T-cell (primary cell): ENCODE measurements at places on chromosomes 2 and 18.

- DNase-seq: no peak
These were observed 74.7 kb downstream of the BMPR2 start for GRCh38 chr2:202450785-202451184.

DNA sequence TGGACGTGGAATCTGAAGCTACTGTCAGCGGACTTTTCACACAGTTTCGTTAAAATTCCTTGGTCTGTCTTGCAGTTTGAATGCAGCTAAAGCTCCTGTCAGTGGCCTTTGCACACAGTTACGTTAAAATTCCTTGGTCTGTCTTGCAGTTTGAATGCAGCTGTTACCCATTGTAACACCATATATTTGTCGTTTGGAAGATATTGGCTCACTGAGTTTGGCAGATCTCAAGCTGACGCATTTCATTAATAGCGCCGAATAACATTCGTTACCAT is 1.0 kb downstream of the LIMS1 start:
- DNase-seq: no peak

GRCh38 chr18:56162311-56163265 is 475.8 kb downstream of the TXNL1 start:
- no peak for DNase-seq

DNA sequence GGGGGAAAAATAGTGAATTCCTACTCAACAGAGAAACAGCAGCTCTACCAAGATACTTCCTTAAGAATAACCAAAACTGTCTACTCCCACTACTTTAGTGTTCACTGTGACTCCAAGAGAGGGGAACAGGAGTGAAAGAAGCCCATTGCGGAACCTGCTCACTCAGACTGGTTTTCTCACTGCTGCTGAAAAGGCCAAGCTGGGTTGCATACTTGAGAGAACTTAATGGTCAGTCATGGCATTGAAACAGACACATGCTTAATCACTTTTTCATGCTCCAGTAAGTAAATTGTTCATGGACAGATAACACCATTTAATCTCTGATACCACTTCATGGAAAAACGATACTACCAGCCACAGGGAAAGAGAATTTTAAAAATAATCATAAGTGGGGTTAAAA is 35.7 kb upstream of the SLC8A1 start:
- DNase-seq: no peak

- no peak for DNase-seq
These were observed 60.1 kb downstream of the RAB27B start for GRCh38 chr18:54888378-54888777.

DNA sequence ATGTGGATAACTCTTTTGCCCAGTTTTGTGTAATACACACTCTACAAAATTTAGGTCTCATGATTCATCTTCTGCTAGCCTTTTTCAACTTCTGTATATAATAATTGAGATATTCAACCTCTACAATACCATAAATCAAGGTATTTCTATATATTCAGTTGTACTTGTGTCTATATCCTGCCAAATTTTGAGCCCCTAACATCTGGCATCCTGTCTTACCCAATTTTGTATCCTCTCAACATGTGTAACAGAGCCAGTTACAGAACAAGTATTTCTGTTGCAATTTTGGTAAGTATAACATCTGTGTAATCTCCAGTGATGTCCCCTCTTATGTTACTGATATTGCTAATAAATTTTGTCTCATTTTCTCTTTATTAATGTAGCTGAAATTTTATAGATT is 145.8 kb downstream of the TRIB2 start:
- no peak for DNase-seq

DNA sequence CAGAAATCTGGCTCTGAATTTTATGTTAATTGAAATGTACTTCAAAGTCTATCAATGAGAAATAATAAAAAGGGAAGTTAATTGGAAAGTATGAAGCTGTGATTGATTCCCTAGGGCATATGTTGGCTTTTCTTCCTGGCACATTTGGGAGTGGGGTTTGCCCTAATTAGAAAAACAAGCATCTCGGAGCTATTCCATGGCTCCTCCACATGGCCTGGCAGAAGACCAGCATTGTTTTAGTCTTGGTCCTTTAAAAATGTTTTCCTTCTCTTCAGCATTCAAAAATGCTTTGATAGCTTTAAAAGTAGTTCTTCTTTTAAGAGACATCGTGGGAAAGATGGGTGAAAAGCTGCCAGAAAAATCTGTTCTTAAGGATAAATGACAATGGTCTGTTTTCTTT is 445.5 kb upstream of the PKDCC start:
- DNase-seq: no peak

- no peak for DNase-seq
These were observed 11.7 kb downstream of the ARHGAP28 start for GRCh38 chr18:6741232-6741663.

DNA sequence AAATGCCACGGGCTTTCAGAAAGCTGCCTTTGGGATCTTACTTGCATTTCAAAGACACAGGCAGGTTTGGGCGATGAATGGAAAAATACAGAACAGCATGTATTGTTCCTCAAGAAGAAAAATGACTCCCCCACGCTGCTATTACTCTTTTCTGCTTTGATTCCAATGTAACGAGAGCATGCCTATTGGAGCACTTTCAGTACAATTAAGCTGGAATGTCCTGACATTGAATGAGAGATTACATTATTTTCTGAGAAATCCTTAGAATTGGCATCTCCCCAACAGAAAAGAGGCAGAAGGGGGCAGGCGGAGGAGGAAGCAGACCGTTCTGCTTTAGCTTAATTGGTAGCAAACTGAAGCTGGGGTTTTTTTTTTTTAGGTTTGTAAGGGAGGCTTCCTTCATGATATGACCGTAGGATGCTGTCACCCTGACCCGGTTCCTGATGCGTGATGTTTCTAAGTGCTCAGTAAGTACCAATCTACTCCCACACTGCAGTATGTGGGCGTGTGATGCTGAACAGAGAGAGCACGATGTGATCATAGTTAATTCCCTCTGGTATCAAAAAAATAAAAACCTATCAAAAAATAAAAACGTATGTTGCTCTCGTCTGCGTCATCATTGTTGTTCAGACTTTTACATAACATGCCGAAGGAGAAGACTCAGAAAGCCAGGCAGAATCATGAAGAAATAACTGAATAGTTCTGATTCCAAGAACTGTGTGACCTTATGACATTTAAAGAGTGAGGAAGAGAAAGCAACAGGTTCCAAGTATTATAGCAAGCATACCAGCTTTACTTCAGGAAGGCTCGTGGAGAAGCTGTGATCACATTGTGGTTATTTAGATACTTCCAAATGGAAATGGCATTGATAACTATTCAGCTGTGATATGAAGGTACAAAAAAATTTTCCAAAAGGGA is 40.5 kb downstream of the LONRF2 start:
- no peak for DNase-seq

- DNase-seq: no peak
These were observed 98.8 kb downstream of the RHBDD1 start for GRCh38 chr2:226934546-226935201.

- DNase-seq: no peak
These were observed 28.1 kb downstream of the NCKAP1 start for GRCh38 chr2:183010112-183010511.

DNA sequence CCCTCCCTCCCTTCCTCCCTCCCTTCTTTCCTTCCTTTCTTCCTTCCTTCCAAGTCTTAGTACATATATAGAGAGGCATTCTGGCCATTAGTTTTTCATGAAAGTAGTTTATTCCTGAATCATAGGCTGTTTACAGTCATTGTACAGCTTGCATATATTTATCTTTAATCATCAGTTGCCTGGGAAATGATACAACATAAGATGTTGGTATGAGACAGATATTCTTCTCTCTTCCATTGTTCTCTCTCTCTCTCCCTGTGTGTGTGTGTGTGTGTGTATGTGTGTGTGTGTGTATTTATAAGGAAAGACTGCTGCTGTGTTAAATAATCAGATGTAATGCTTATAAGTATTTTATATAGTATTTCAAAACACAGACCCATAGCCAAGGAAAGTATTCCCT is 289.8 kb upstream of the UBE2E3 start:
- DNase-seq: no peak

DNA sequence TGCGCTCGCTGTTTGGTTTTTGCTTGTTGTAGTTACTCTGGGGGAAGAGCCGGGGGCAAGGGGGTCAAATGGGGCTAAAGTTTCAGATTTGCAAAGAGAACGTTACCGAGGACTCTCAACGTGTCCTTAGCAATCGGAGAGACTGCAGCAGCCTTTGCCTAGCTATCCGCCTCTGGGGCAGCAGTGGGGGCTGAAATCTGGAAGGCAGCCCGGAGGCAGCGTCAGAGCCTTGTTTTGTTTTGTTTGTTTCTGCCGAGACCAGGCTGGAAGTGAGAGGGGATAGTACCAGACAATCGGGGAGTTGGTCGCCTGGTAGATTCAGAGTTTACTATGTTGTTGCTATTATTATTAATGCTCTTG is 1.2 kb downstream of the CDH20 start:
- DNase-seq: no peak

GRCh38 chr2:232207174-232207573 is 171.4 kb upstream of the ALPP start:
- DNase-seq: no peak

DNA sequence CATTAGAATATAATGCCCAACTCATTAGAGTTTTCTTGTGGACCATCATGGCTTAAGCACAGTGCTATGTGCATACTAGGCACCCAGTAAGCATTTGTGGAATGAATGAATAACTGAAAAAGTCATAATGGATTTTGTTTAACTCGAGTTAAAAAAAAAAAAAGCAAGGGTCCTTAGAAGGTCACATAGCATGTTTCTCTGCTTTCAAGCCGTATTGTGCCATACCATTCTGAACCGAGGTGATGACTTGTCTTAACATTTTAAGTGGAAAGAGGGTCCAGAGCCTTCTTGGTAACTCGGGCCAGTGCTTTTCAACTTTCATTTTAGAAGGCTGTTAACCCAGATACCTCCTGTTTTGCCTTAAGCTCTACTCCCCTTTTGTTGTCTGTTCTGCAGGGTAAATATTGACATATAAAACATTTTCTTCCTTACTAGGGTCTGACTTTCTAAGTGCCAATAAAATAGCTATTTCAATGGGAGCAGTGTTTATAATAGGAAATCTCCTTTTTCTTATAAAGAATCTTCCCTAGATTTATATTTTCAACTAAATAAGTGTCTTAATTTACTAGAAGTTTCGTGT is 787 bp upstream of the ADGRF3 start:
- no peak for DNase-seq

- no peak for DNase-seq
These were observed 30.4 kb upstream of the RAB6D start for GRCh38 chr2:131394147-131394931.

- DNase-seq: no peak
These were observed 247.0 kb downstream of the TWIST2 start for GRCh38 chr2:239094867-239095266.

- DNase-seq: no peak
These were observed 115.1 kb upstream of the ZBTB14 start for GRCh38 chr18:5410582-5410981.

DNA sequence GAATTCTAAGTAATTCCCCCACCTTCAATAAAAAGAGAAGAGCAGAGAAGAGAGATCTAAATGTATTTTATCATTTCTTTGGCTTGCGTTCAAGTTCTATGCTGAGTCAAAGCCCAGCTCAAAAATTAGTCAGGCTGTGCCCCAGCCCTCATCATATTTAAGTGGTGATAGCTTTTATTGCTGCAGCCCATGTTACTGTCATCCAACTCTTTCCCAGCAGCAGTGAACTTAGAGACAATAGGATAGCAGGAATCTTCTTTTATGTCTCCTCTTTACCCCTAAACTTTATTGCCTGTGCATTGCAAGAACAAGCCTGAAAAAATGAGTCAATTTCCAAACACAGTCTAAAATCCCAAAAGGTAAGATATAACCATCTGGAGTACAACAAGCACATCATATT is 1599.3 kb upstream of the PIK3C3 start:
- no peak for DNase-seq

GRCh38 chr2:197174539-197175094 is 136.0 kb downstream of the ANKRD44 start:
- no peak for DNase-seq

- no peak for DNase-seq
These were observed 85.2 kb upstream of the COPS8 start for GRCh38 chr2:237000481-237000880.

DNA sequence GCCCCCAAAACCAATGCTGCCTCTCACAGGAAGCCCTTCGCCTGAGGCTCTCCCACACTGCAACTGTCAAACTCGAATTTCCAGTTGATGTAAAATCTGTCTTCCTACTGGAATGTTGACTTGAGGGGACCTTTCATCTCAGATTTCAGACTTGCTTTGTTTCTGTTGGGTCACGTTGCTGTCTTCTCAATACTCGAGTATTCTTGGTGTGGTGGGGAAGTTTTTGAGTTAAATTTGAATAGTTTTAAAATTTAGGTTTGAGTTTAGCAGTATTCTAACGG is 50.8 kb downstream of the AGAP1 start:
- DNase-seq: no peak

GRCh38 chr2:163604941-163605555 is 130.8 kb downstream of the FIGN start:
- DNase-seq: no peak

GRCh38 chr2:33292981-33293595 is 183.4 kb upstream of the RASGRP3 start:
- DNase-seq: no peak

GRCh38 chr2:128362176-128362888 is 43.7 kb upstream of the HS6ST1 start:
- DNase-seq: no peak

- no peak for DNase-seq
These were observed 30.7 kb upstream of the DUSP2 start for GRCh38 chr2:96175951-96176350.

DNA sequence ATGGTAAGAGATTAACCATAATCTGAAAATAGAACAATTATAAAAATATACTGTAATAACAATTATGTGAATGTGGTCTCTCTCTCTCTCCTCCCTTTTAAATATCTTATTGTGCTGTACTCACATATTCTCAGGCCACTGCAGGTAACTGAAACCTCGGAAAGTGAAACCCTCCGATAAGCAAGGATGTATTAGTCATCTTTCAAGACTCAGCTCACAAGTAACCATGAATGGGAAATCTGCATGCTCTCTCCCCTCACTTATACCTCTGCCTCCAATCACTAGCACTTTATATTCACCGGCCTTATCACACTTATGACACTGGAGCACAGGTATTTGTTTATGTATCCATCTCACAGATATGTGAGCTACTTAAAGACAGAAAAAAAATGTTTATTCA is 139.7 kb downstream of the LRP2 start:
- no peak for DNase-seq

DNA sequence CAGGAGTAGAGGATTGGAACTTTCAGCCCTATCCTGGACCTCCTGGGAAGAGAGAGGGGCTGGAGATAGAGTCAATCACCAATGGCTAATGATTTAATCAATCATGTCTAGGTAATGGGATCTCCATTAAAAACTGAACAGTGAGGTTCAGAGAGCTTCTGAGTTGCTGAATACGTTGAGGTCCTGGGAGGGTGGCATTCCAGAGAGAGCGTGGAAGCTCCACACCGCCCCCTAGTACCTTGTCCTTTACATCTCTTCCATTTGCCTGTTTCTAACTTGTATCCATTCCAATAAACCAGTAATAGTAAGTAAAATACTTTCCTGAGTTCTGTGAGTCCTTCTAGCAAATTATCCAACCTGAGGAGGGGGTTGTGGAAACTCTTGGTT is 101.7 kb downstream of the B3GNT2 start:
- no peak for DNase-seq
